ENCODE measurements at places on chromosomes 7 and 10.

GRCh38 chr7:155122831-155123230, 52.7 kb downstream of the HTR5A start:
- no peak for DNase-seq

- no peak for DNase-seq
Measured at GRCh38 chr10:130254243-130254642, 118.1 kb downstream of the GLRX3 start.

DNA sequence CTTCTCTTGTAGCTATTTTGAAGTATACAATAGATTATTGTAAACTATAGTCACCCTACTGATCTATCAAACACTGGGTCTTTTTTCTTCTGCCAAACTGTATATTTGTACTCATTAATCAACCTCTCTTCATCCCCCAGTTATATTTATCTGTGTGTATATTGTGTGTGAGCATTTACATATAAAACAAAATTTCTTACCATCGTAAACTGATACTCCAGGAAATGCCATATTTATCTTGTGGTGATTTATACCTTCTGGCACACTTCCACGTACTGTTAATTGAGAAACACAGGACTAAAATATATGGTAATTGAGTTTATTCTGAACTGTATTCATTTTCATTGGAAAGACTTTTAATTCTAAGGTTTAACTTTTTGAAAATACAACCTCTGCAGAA, 18.9 kb downstream of the ANLN start:
- DNase-seq, result no peak

DNA sequence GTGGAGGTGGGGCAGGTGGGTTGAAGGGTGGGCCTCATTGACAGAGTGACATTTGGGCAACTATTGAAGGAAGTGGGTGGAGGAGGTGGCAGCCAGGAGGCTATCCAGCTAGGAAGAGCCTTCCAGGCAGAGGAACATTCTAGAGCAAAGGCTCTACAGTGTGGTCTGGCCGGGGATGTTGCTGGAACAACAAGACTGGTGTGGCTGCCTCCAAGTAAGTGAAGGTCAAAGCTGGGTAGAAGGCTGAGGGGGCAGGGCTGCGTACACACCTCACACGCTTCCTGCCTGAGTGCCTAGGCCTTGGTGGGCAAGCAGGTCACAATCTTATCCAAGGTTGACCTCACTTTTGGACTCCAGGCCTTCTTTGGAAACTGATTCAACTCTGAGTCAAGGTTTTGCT, 6.6 kb downstream of the CPA1 start:
- DNase-seq, result no peak

GRCh38 chr7:94829987-94830386, 77.4 kb upstream of the PPP1R9A start:
- DNase-seq, result no peak

GRCh38 chr10:119663866-119664698, 12.9 kb downstream of the BAG3 start:
- no peak for DNase-seq

DNA sequence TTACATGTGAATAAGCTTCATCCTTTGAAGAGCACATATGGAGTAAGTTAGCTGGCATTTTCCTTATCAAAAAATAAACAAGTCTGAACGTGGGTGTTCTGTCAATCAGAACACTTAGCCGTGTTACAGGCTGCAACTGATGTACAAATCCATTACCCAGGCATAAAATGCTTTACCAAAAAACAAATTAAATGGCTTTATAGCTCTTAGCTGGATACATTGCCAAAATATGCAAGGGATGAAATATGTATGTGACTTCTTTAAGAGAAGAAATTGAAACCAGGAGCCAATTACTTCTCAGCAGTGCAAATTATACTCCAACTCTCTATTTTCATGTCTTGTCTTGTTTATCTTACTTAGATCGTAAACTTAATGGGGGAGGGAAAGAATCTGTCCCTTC, 214.8 kb downstream of the DGKB start:
- DNase-seq, result no peak

GRCh38 chr10:101000915-101001658, 1.5 kb downstream of the LZTS2 start:
- DNase-seq, result no peak

DNA sequence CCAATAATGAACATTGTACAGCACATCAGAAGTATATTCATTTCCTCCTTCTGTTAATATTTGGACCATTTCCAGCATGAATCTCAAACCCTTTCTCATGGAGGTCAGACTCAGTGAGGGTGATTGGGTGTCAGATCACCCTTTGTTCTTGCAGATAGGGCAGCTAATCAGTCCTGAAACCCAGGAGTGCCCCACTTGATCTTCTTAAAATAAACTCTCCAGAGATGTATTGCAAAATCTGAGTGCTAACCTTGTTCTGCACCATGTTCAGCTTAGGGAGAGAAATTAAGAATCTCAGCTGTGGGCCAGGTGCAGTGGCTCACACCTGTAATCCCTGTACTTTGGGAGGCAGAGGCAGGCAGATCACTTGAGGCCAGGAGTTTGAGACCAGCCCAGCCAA, 869.4 kb downstream of the TYW1 start:
- no peak for DNase-seq

- no peak for DNase-seq
Measured at GRCh38 chr7:36862771-36863261, 138.5 kb upstream of the AOAH start.

- DNase-seq, result no peak
Measured at GRCh38 chr7:15684871-15685270, 1.6 kb downstream of the MEOX2 start.

DNA sequence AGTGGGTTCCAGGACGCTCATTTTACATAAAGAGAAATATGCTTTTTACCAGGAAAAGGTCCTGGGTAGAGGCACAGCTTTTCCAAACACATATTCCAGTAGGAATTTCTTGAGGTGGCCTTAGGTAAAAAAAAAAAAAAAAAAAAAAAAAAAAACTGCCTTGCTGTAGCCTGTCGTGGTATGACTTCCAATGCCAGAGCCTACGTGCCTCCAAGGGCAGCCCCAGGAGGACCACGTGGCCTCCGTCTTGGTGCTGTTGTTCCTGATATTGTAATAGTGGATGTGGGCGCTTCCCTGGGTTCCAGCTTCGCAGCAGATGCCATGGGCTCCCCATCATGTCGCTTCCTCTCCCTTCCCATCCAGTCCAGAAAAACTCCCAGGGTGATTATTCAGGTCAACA, 49.3 kb downstream of the PRKAG2 start:
- no peak for DNase-seq

DNA sequence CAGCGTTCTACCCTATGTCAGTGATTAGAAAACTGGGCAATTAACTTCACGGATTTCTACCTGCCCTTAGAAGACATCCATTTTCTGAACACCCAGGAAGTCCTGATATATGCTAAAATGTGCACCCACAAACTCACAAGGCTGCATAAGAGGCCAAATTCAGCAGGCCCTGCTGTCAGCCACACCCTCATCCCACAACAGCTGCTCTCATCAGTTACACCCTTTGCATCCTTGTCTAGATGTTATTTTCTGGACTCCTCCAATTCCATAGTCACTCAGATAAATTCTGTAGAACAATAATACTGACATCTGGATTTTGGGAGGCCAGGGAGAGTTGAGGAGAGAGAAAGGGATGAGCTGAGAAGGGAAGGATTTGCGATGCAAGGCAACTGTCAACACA, 208.9 kb downstream of the TAX1BP1 start:
- DNase-seq, result no peak

- DNase-seq, result no peak
Measured at GRCh38 chr7:295155-296154, 5.5 kb downstream of the FOXL3 start.
